ENCODE measurements at places on chromosomes 11 and 22.

DNA sequence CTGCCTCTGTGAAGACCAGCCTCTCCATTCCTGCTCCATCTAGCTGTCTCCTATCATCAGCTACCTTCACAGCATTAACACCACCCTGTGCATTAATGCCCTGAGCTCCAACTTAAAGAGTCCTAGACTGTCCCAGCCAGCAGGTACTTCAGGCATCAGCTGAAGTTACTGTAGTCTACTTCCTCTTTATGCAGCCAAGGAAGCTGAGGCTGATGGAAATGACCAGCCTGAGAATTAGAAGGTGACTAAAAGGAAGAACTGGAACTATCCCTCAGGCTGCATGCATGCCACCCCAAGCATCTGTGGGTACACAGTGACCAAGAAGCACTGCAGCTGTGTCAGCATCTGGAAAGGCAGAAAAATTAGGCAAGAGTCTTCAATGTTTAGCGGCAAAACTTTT is 28.2 kb downstream of the MS4A10 start:
- no peak for DNase-seq

- DNase-seq: no peak
Measured at GRCh38 chr11:86578727-86579405, 93.5 kb downstream of the ME3 start.

GRCh38 chr11:97937501-97937900 is 1083.2 kb upstream of the CNTN5 start:
- DNase-seq: no peak

DNA sequence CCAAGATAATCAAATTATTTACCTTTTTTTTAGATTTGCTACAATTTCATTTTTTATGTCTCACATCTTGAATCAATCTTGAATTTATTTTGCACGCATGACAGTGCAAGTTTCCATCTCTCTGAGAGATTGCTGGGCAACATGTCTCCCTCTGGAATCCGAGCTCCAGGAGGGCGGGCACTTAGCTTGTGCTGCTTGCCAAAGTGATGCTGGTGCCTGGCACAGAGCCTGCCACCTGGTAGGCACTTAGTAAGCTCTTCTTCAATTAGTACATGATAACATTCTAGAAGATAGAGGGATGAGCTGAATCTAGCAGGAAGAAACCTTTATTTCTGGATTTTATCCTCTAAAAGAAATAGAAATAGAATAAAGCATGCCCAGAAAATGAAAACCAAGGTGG is 27.5 kb upstream of the OR9I1 start:
- no peak for DNase-seq

GRCh38 chr11:1035577-1036283 is 788 bp downstream of the MUC6 start:
- DNase-seq: no peak
